ENCODE measurements at places on chromosomes 4 and X.

DNA sequence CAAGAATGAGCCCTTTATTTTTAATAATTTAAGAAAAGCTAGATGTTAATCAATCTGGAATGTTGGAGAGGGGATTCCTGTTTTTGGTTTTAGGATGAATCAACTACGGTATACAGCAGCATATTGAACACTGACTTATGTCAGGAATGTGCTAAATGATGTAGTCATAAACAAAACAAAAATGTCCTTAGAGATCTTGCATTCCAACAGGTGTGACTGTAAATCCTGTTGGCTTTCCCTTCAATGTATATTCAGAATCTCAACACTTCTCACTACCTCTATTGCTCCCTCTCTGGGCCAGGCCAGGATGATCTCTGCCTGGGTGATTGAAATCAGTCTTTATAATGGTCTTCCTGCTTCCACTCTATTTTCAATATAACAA, 37.8 kb upstream of the BDH2 start:
- no peak for DNase-seq

- DNase-seq = no peak
Measured at GRCh38 chr4:3239303-3239702, 9.7 kb upstream of the MSANTD1 start.

GRCh38 chr4:39045827-39046221, 13.6 kb upstream of the TMEM156 start:
- no peak for DNase-seq

- DNase-seq = no peak
Measured at GRCh38 chr4:64617800-64618199, 208.6 kb upstream of the TECRL start.

GRCh38 chr4:109969919-109970318, 57.2 kb downstream of the EGF start:
- no peak for DNase-seq

- peak; percentile 60 for DNase-seq
Measured at GRCh38 chr4:155402941-155403340, 26.2 kb upstream of the MAP9 start.

DNA sequence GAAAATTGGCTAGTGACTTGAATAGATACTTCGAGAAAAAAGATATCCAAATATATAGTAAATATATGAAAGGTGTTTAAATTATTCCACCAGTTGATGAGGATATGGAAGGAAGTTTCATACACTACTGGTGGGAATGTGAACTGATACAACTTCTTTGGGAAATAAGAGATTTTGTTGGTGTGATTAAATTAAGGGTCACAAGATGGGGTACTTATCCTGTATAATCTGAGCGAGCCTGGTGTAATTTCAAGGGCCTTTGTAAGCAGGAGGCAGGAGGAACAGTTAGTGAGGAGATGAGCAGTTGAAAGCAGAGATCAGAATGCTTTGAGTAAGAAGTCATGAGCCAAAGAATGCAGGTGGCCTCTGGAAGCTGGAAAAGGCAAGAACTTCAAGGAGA, 192.2 kb downstream of the KCTD8 start:
- no peak for DNase-seq

- no peak for DNase-seq
Measured at GRCh38 chrX:11664211-11665167, 1.2 kb downstream of the ARHGAP6 start.

GRCh38 chr4:181507938-181508337, 735.3 kb upstream of the TENM3 start:
- no peak for DNase-seq

DNA sequence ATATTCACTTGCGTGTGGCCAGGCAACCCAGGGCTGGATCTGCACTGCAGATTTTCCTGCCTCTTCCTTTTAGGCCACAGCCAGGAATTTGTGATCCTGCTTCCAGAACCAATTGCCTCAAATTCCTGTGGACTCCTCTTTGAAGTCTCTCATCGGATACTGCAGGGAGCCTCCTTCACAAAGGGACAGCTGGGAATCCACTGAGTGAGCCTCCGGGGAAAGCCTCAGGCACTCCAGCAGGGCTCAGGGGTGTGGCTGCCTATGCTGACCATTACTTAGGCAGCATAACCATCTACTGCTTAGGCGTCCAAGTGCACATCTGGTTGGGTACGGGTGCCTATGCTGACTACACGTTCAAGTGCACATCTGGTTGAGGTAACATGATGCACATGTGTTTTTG, 321.5 kb downstream of the NLGN4X start:
- no peak for DNase-seq

DNA sequence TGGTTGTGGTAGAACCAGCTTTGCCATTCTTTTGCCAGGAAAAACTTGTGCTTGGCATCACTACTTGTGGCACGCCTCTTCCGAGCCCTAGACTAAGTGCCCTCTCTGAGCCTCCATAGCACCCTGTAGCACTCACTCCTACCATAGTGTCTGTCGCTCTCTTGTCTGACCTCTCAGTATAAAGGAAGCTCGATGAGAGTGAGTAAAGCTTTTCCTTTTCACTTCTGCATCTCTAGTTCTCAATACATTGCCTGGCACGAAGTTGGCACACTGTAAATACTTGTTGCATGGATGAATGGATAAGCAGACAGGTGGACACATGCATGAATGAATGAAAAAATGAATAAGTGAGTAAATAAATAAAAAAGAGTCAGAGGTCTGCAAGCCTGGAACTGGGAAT, 48.3 kb downstream of the TLR10 start:
- no peak for DNase-seq

DNA sequence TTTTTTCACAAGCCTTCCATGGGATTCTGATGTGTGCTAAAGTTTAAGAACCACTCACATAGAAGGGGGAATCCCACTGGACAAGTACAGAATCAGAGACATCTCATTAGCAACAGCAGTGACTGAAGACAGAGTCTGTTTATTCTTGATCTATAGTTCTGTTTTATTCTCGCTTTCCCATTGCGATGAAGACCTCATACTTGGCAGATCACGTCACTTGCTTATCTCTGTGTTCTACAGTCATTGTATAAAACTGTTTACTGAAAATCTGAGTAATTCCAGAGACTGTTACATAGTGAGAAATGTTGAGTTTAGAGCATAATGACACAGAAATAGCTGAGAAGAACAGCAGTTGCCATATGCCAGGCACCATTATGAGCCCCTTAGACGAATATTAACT, 185.5 kb downstream of the PTTG2 start:
- no peak for DNase-seq

DNA sequence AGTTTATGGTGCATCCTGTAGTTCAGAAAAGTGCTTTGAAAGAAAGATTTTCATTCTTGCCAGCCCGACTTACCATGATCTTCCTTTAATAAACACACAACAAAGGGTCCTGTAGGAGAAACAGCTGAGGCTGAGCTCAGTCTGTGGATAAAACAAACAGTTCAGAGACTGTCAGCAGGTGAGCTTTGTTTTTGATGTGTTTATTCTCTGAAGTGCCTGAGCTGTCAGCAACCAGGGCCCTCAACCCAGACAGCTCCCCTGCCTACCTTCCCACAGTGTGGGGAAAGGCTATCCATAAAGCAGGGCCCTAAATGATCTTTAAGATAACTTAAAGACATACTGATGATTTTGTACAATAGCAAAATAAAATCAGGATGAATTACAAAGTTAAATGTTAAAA, 459.2 kb upstream of the GALNT7 start:
- no peak for DNase-seq

DNA sequence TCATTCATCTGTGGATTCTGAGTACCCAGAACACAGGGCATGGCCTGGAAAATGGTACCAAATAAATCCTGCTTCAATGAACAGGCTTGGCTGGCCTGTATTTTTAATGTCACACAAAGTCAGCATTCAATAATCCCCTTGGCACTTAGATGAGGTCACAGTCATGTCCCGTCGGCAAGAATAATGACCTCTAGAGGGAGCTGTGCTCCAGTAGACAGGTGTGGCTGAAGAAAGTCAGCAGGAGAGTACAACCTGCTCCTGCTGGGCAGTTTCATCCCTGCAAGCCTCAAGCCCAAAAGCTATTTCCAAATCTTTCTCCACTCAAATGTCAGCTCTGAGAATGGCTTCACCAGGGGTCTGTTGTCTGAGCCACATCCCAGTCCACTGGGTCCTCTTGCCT, 404.0 kb upstream of the F9 start:
- peak; percentile 7 for DNase-seq

DNA sequence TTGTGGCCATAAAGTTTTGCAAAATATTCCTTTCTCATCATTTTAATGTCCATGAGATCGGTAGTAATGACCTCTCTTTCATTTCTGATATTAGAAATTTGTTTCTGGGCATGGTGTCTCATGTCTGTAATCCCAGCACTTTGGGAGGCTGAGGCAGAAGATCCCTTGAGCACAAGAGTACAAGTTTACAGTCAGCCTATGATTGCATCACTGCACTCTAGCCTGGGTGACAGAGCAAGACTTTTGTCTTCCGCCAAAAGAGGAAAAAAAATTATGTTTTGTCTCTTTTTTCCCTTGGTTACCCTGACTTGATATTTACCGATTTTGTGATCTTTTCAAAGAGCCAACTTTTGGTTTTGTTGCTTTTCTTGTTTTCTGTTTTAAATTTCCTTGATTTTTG, 10.8 kb upstream of the NKAP start:
- no peak for DNase-seq

DNA sequence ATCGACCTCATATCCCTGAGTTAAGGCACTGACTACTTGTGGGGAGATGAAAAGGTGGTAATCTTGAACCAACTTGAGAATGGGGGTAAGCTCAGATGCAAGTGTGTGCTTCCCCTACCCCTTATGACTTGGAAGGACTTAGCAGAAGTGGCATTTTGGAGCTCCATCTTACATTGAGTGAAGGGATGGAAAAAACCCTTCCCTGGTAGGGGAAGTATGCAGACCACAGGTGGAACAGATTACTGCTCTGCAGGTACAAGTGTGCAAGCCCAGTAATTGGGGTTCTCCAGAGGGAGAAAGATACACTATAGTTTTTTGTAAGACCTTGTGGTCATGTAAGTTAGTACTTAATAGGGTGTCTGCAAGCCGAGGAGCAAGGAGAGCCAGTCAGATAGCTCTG, 12.2 kb upstream of the WDR1 start:
- DNase-seq = no peak

GRCh38 chrX:4627414-4627813, 914.0 kb upstream of the PRKX start:
- no peak for DNase-seq

GRCh38 chr4:14790494-14790893, 211.8 kb upstream of the CPEB2 start:
- no peak for DNase-seq

- no peak for DNase-seq
Measured at GRCh38 chr4:1866189-1866661, 5.0 kb upstream of the NSD2 start.

- no peak for DNase-seq
Measured at GRCh38 chr4:87967193-87967592, 8.3 kb upstream of the SPP1 start.
